ENCODE measurements at places on chromosomes 13 and 19.

GRCh38 chr13:70987043-70987442 is 878.8 kb upstream of the KLHL1 start:
- DNase-seq: no peak
- H3K36me3 ChIP-seq: no peaks in the 10 kb centered on the region

- no peaks in the 10 kb centered on the region for H3K4me1 ChIP-seq
- no peak for DNase-seq
- H3K27ac ChIP-seq: no peak overlapping the region
- no peaks in the 10 kb centered on the region for H3K36me3 ChIP-seq
- H3K27me3 ChIP-seq: no peaks in the 10 kb centered on the region
- H3K4me3 ChIP-seq: no peak overlapping the region
Observed at GRCh38 chr13:65965501-65965900, 1264.6 kb downstream of the PCDH9 start.

GRCh38 chr13:36998624-36999041 is 507 bp downstream of the ALG5 start:
- peak overlapping the region; percentile 100 for H3K27ac ChIP-seq
- H3K27me3 ChIP-seq: peaks cover 9% of the 10 kb centered on the region
- peak overlapping the region; percentile 99 for H3K4me3 ChIP-seq
- H3K4me1 ChIP-seq: peaks cover 40% of the 10 kb centered on the region

GRCh38 chr19:51000981-51001380 is 423 bp downstream of the KLK8 start:
- no peak overlapping the region for H3K4me3 ChIP-seq
- no peak for DNase-seq
- no peaks in the 10 kb centered on the region for H3K4me1 ChIP-seq
- no peaks in the 10 kb centered on the region for H3K36me3 ChIP-seq
- H3K27ac ChIP-seq: no peak overlapping the region
- H3K27me3 ChIP-seq: peaks cover 36% of the 10 kb centered on the region

DNA sequence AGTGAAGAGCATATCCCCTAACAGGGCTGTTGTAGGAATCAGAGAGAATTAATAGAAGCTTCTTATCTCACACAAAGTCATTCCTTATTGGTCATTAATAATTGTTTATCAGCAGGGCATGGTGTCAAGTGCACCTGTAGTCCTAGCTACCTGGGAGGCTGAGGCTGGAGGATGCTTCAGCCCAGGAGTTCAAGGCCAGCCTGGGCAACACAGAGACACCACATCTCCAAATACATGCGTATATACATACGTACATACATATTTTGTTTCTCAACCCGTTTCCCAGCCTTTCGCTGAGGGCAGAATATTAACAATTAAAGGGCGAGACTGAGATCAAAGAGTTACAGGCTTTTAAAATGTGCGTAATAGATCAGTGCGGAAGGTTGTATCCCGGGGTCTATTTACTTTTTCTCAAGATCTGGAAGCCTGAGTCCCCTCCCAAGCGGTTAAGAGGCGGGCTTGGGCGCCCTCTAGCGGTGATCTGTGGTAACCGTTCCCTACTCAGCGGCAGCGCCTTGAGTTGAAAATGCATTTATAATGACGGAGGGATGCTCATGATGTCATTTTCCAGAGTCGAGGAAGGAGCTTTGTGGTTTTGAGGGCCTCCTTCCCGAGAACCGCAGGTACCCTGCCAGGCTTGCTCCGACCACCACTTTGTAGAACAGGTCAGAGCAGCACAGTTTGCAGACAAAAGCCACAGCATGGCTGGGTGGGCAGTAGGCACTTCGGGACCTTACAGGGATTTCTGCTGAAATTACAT is 169.6 kb upstream of the GPR12 start:
- no peak overlapping the region for H3K4me3 ChIP-seq
- H3K27me3 ChIP-seq: peaks cover 17% of the 10 kb centered on the region
- H3K36me3 ChIP-seq: no peaks in the 10 kb centered on the region
- no peak overlapping the region for H3K27ac ChIP-seq

- peak within 1 kb of the TSS; percentile 94 for H3K27ac ChIP-seq
- no peak for DNase-seq
- H3K36me3 ChIP-seq: peaks cover 23% of the 10 kb centered on the region
- peak within 1 kb of the TSS; percentile 97 for H3K4me3 ChIP-seq
- no peaks in the 10 kb centered on the region for H3K27me3 ChIP-seq
Observed at GRCh38 chr19:49766930-49767299, at the start of gene AP2A1. AP2A1 (plus strand) TSS chr19:49767001; CDS start chr19:49767134, 133 bp downstream.

- no peak overlapping the region for H3K4me3 ChIP-seq
- no peak overlapping the region for H3K27ac ChIP-seq
- DNase-seq: no peak
- H3K36me3 ChIP-seq: no peaks in the 10 kb centered on the region
- no peaks in the 10 kb centered on the region for H3K27me3 ChIP-seq
- H3K4me1 ChIP-seq: no peaks in the 10 kb centered on the region
Observed at GRCh38 chr13:65722506-65722905, 1507.6 kb downstream of the PCDH9 start.

DNA sequence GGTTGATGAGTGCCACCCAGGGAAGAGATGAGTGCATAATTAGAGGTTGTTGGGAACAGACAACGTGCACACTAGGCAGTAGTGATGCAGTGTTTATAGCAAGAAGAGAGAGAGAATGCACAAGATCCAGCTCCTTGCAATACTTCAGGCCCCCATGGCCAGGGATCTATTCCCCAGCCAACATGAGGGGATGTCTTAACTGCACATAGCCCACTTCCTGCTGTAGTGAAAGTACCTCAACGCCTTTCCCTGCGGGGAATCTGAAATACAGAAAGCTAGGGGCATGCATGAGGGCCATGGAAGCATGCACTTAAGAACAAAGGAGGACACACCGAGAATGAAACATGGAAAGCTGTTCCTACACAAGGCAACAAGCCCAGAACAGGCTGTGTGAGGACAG is 636.7 kb upstream of the GPC6 start:
- no peaks in the 10 kb centered on the region for H3K36me3 ChIP-seq
- H3K4me1 ChIP-seq: no peaks in the 10 kb centered on the region
- no peak overlapping the region for H3K4me3 ChIP-seq

- H3K27ac ChIP-seq: no peak overlapping the region
- H3K4me3 ChIP-seq: no peak overlapping the region
- no peaks in the 10 kb centered on the region for H3K4me1 ChIP-seq
Observed at GRCh38 chr19:46297700-46298478, 1.0 kb downstream of the HIF3A start.

DNA sequence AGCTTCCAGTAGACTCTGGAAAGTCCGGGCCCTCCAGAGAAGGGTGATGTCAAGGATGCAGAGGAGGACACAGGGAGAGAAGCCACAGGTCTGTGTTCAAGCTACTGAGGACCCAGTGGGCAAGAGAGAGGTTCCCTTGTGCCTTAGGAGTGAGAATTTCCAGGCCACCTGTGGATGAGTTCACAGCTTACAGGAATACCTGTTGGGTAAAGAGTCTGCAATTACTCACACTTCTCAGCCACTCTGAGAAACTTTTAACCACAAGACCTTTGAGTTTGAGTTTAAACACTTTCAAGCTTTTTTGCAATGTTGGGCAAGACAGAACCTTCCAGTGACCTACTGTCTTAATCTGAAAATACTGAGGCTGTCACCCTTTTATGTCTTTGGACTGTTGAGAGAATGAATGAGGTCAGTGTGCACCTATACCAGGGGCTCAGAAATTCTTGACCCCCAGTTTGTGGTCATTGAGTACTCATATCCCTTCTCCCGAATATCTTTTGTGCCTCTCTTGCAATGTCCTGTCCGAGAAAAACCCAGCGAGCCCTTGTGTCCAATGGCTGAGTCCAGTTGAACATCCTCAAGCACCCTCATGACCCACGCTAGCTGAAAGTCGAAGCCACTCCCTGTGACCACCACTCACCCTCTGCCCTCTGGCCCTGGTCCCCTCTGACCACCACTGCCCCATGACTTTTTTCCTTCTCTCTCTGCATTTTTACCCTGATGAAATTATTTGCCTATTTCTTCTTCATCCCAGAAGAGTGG is 368.5 kb upstream of the ZNF507 start:
- no peaks in the 10 kb centered on the region for H3K4me1 ChIP-seq
- H3K36me3 ChIP-seq: no peaks in the 10 kb centered on the region
- H3K4me3 ChIP-seq: no peak overlapping the region
- no peaks in the 10 kb centered on the region for H3K27me3 ChIP-seq

GRCh38 chr13:46496086-46496485 is 56.9 kb upstream of the LRCH1 start:
- no peak overlapping the region for H3K4me3 ChIP-seq
- H3K4me1 ChIP-seq: no peaks in the 10 kb centered on the region
- DNase-seq: no peak
- H3K36me3 ChIP-seq: no peaks in the 10 kb centered on the region
- peaks cover 9% of the 10 kb centered on the region for H3K27me3 ChIP-seq

DNA sequence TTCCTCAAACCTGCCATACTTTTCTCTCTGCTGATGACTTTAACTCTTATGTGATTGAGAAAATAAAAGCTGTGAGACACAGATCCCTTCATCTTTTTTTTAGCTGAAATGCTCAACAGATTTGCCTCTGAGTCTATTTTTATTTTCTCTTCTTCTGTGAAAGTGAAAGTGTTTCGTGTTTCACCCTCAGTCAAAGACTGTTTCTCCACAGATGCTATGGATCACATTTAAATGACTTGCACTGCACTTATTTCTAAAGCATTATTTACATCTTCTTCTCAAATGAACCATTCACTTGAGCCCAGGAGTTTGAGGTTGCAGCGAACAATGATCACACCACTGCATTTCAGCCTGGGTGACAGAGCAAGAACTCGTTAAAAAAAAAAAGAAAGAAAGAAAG is 890.1 kb upstream of the PCDH20 start:
- no peak overlapping the region for H3K27ac ChIP-seq
- H3K36me3 ChIP-seq: no peaks in the 10 kb centered on the region
- H3K4me1 ChIP-seq: no peaks in the 10 kb centered on the region
- no peak overlapping the region for H3K4me3 ChIP-seq

- peaks cover 17% of the 10 kb centered on the region for H3K4me1 ChIP-seq
- H3K27ac ChIP-seq: no peak overlapping the region
- peaks cover 13% of the 10 kb centered on the region for H3K36me3 ChIP-seq
- no peak for DNase-seq
Observed at GRCh38 chr13:111225166-111225565, 95.3 kb upstream of the TEX29 start.

GRCh38 chr19:31348481-31349159 is 616 bp downstream of the TSHZ3 start:
- H3K27ac ChIP-seq: no peak overlapping the region
- H3K4me1 ChIP-seq: peaks cover 29% of the 10 kb centered on the region
- H3K27me3 ChIP-seq: peaks cover 94% of the 10 kb centered on the region
- DNase-seq: peak; percentile 28

DNA sequence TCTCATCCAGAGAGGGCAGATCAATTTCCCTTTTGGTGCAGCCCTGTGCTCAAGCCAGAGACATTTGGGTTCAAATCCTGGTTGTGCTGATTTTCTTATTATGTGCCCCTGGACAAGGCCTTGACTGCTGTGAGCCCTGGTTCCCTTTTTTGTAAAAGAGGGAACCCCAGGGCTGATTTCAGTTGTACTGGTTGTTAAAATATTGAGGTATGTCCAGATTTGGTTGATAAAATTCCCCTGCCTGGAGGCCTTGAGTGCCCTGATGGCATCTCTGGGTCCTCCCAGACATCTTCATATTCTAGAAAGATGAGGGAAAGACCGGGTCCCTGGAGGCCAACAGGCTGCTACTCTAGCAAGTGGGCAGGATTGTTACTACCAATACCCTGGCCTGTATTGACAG is 14.4 kb upstream of the PLAUR start:
- H3K4me1 ChIP-seq: no peaks in the 10 kb centered on the region
- no peak for DNase-seq
- H3K4me3 ChIP-seq: no peak overlapping the region
- H3K27ac ChIP-seq: no peak overlapping the region
- no peaks in the 10 kb centered on the region for H3K36me3 ChIP-seq

DNA sequence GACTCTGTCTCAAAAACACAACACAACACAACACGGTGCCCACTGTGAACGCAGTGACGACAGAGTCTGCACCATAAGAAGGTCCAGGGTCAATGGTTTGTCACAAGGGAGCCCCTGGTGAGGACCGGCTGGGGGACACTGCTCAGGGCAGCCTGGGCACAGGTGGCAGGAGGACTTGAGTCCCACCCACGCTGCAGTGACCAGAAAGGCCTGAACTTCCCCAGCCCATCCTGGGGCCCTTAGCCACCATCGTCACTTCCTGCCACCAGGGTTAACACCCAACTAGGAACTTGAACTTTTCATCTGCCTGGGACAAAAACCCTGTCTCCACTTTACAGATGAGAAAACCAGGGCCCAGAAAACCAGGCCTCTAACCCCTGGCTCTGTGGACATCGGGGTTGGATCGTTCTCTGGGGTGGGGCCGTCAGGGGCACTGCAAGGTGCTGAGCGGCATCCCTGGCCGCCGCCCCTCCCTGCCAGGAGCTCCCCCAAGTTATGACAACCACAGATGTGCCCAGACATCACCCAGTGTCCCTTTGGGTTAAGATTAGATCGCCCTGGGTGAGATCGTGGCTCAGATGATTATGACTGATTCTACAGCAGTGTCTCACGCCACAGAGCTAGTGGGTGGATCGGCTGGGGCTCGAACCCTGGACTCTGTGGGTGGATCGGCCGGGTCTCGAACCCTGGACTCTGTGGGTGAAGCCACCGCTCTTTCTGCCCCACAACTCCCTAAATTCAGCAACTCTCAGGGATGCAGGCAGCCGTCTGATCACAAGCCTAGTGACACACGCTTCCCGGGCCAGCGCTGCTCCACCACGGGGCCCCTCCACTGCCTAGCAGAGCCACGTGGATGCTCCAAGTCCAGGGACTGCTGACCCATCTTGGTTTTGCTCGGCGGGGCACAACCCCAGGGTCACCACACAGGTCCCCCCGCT is 14.0 kb downstream of the MOB3A start:
- peak; percentile 76 for DNase-seq
- peaks cover 79% of the 10 kb centered on the region for H3K36me3 ChIP-seq
- peak overlapping the region; percentile 96 for H3K4me3 ChIP-seq
- H3K27ac ChIP-seq: peak overlapping the region; percentile 97

- H3K27me3 ChIP-seq: no peaks in the 10 kb centered on the region
- no peak overlapping the region for H3K4me3 ChIP-seq
- H3K4me1 ChIP-seq: peaks cover 18% of the 10 kb centered on the region
- no peak overlapping the region for H3K27ac ChIP-seq
Observed at GRCh38 chr13:23771956-23772355, 117.2 kb downstream of the MIPEP start.

- no peak overlapping the region for H3K4me3 ChIP-seq
- H3K4me1 ChIP-seq: peaks cover 16% of the 10 kb centered on the region
- H3K27me3 ChIP-seq: no peaks in the 10 kb centered on the region
- no peak for DNase-seq
- peaks cover 13% of the 10 kb centered on the region for H3K36me3 ChIP-seq
- H3K27ac ChIP-seq: no peak overlapping the region
Observed at GRCh38 chr19:16160943-16161560, 12.3 kb downstream of the CIB3 start.

DNA sequence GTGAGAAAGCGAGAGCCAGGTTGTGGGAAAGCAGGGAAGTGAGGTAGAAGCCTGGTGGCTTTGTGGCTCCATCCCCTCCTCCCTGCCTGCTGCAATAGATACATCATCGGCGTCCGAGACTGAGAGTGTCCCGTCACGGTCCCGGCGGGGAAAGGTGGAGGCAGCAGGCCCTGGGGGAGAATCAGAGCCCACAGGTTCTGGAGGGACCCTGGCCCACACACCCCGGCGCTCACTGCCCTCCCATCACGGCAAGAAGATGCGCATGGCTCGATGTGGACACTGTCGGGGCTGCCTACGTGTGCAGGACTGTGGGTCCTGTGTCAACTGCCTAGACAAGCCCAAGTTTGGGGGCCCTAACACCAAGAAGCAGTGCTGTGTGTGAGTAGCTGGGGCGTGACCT is 5.1 kb downstream of the KMT2B start:
- peaks cover 19% of the 10 kb centered on the region for H3K4me1 ChIP-seq
- H3K27me3 ChIP-seq: no peaks in the 10 kb centered on the region
- no peak for DNase-seq
- no peak overlapping the region for H3K4me3 ChIP-seq
- peaks cover 50% of the 10 kb centered on the region for H3K36me3 ChIP-seq
- no peak overlapping the region for H3K27ac ChIP-seq

Data from activated naive CD4-positive, alpha-beta T cell treated with anti-CD3 and anti-CD28 coated beads, Interleukin-2, amount 10 ng/mL, durations not matched to agents 7 days and 5 days (primary cell).